Left colon (tissue), 2 donors: ENCODE measurements at places on chromosomes 7 and 10.
A peak's percentile ranks its signal among the peaks of the same experiment; 100 is the strongest.

DNA sequence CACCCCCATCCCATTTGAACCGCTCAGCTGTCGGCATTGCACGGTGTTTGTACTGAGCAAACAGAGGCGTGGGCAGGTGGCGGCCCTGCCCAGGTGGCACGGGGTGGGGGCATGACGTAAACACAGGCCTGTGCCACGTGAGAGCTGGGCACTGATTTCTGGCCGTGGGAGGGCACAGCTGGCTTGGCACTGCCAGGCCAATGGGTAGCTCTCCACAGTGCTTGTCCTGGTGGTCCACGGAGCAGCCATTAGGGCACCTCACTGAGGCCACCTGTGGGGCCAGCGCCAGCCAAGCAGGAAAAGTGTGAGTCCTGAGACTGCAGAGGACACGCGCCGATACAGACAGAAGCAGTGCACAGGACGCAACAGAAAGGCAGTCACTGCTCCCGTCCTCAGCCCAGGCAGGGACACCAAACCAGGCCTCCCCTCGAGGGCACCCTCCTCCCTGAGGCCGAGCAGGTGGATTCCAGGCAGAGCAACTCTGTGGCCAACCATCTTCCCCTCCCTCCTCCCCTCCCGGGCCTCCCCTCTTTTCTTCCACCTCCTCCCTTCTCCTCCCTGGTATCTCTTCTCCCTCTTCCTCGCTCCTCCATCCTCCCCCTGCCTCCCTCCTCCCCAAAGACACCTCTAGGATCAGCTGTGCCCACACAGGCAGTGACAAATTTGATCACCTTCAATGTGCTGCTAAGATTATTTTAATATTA, 258.7 kb downstream of the ELFN1 start:
- peak; percentile 81 for DNase-seq

DNA sequence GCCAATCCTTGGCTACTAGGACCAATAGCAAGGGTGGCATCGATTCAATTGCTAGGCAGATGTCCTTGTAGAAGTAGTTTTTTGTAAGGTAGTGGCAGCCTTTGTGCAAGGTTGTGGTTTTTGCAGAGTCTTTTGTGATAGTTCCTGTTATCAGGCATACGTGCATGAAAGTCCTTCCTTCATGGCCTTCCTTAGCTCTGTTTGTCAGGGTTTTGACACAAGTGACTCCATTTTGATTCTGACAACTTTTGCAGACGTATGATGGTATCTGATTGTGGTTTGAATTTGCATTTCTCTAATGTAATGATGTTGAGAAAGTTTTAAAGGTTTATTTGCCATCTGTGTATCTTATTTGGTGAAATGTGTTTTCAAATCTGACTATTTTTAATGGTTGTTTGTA, 71.8 kb upstream of the SYPL1 start:
- DNase-seq, result no peak

- DNase-seq, result no peak
Measured at GRCh38 chr10:101644002-101644401, 51.0 kb downstream of the FBXW4 start.

DNA sequence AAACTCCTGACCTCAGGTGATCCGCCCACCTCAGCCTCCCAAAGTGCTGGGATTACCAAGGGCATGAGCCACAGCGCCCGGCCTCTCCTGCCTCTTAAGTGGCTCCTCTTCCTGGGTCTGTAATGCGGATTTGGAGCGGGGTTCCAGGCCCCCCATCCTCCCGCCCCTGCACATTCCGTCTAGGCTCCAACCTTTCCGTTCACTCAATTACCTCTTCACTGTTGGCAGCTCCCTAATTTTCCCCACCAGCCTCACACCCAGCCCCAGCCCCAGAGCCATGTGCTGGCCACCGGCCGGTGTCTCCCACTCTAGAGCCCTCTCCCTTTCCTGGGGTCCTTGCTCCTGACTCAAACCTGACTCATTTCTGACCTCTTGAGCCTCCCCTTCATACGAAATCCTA, 16.6 kb downstream of the ASB13 start:
- no peak for DNase-seq

- DNase-seq, result no peak
Measured at GRCh38 chr10:62619413-62619738, 185.1 kb upstream of the ADO start.

DNA sequence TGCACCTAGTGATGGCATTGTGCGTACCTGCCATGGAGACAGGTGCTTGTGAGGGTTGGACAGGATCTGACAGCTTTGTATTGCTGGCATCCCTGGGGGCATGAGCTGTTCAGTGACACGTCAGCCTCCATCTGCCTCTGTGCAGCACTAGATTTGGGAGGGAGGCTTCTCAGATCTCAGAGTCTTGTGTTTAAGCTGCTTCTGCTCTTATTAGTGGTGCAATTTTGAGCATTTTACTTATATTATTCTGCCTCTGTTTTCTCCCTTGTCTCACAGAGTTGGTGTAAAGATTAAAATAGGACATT, 5.1 kb downstream of the ARHGAP22 start:
- DNase-seq, result no peak

DNA sequence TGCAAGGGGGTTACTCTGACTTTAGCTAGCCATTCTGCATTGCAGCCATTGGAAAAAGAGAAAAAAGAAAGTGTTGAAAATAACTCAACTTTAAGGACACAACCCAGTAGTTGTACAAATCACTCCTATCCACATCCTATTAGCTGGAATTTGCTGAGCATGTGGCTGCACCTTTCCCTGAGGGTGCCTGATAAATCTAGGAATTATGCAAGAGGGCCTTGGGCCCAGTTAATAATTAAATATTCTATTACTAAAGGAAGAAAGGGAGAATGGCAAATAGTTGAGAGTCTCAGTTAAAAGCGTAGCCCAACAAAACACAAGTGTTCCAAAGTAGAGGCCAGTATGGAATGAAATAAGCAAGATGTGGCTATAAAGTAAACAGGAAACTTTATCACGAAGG, 200.9 kb upstream of the CNTNAP2 start:
- no peak for DNase-seq

DNA sequence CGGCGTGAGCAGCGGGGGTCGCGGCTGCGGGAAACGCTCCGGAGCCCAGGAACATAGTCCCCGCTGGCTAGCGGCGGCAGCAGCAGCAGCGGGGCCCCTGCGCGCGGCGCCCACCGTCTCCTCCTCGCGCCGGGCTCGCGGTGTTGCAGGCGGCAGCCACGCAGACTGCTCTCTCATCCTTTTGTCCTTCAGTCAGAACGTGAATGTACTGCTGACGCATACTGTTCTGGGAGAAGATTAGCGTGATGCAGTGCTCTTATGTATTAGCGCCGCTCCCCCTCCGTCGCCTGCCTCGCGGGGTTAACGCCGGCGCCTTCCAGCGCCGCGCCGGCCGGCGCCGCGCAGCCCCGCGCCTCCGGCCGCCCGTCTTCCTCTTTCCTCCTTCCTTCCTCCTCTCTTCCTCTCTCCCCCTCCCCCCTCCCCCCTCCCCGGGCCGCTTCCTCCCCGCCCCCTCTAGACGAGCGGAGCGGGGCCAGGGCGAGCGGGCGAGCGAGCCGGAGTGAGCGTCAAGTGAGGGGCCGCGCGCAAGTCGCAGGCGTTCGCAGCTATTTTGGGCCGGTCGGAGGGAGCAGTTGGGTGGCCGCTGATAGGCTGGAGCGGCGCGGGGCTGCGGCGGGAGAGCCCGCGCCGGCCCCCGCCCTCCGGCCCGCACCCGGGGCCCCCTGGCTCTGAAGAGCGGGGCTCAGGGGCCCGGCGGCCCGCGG, 816 bp upstream of the LRRC4 start:
- peak; percentile 46 for DNase-seq

DNA sequence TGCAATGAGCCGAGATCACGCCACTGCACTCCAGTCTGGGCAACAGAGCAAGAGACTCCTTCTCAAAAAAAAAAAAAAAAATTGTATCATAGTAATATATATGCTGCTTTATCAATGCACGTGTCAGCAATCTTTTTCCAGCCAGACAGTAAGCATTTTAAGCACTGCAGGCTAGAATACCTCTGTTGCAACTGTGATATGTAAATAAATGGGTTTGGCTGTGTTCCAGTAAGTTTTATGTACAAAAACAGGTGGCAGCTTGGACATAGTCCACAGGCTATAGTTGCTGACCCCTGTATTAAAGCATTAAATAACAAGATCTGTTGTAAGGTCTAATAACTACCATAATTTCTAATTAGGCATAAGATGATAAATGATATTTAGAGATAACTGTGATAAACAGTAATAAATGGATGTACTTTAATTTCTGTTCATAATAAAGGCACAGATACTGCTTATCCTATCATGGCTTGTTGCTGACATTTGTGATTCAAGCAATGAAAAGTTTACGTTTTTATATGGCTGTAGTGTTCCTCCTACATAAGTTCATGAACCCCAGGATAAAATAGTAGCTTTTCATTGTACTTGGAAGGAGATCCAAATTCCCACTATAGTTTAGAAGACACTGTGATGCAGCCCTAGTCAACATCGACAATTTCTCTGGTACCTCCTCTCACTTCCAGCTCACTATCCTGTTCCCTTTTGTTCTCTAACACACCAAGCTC, 161.4 kb downstream of the ELMO1 start:
- no peak for DNase-seq

DNA sequence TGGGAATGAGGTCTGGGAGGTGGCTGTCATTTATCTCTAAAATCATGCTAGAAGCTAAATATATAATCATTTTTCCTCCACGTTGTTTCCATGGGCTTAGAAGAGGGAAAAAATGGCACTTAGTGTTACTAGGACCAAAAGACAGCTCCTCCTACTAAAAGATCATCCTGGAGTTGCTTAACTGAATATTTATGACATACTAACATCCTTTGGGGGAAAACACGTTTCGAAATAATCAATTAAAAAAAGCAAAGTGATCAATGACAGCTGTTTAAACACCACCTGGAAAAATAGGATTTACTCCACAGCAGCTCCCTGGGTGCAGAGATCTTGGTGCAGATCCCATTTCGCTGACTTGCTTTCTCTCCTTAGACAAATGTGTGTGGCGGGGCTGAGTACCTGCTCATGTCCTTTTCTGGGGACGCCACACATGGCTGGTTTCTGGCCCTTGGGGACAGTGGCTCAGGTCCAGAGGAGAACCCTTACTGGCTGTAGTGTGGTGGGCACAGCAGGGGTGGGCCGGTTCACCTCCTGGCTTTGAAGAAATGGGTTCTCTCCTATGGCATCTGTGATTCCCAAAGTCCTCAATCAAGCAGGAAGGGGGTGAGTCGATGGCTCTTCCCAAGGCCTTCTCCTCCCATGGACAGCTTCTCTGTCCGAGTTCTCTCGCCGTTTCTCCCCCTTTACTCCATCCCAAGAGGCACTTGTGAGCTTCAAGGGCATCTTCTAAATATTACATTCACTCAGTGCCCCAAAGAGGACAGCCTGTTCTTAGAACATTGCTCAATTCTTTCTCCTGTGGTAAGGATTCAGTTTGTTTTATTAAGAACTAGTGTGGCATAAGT, 156.4 kb upstream of the KLF14 start:
- DNase-seq, result no peak
